Anterior cingulate cortex (tissue), 58 donors: ENCODE measurements at places on chromosomes 13 and 19.

DNA sequence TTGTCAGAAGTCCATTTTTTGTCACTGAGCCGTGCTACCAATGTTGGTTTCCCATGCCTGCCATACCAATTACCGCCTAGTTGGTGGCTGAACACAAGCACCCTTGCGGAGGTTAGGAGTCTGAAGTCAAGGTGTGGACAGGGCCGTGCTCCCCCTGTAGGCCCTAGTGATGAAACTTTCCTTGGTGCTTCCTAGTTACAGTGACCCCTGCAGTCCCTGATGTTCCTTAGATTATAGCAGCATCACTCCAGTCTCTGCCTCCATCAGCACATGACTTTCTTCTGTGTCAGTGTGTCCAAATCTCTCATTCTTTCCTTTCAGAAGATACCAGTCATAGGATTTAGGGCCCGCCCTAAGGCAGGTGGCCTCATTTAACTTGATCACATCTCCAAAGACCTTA, 99.0 kb downstream of the MYO16 start:
- DNase-seq = no peak

DNA sequence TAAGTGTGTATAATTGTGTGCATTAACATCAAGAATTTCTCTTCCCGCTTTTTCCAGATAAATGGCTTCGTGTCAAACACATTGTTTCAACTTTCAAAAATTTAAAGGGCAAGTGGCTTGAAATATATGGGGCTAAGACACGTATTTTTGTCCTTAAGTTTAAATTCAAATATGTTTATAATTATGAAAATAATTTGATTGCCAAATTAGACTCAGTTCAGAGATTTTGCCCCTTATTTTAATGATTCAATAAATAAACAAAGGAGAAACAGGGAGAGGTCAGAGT, 1159.2 kb upstream of the MIR17HG start:
- DNase-seq = no peak

- no peak for DNase-seq
Measured at GRCh38 chr13:22017226-22017625, 346.4 kb downstream of the FGF9 start.

- no peak for DNase-seq
Measured at GRCh38 chr19:6588508-6589345, 2.2 kb downstream of the CD70 start.

DNA sequence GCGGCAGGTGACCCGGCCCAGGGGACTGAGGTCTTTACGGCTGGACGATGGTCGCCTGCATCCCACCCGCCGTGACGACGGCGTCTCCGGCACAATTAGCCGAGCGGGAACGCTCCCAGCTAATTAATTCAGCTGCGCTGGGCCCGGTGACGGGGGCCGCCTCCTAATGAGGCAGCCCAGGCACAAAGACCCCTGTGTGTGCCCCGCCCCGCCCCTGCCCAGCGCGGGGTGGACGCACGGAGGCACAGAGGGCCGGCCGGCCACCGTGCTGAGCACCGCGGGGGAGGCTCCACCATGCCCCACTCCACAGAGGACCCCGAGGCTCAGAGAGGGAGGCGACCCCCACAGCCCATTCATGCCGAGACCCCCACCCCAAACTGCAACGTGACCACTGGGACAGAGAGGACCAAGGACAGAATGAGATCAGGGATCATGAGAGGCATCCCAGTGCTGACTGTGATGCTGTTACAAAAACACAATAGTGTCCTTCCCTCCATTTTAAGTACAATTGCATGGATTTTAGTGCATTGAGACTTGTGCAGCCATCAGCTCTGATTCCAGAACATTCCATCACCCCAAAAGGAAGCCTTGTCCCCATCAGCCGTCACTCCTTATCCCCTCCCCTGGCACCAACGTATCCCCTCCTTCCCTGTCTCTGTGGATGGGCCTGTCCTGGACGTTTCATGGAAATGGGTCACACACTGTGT, 17.0 kb downstream of the EFNA2 start:
- DNase-seq = peak; percentile 80

- no peak for DNase-seq
Measured at GRCh38 chr19:34712395-34713261, 21.4 kb upstream of the ZNF181 start.

- no peak for DNase-seq
Measured at GRCh38 chr19:6070720-6071485, 39.4 kb downstream of the RFX2 start.

DNA sequence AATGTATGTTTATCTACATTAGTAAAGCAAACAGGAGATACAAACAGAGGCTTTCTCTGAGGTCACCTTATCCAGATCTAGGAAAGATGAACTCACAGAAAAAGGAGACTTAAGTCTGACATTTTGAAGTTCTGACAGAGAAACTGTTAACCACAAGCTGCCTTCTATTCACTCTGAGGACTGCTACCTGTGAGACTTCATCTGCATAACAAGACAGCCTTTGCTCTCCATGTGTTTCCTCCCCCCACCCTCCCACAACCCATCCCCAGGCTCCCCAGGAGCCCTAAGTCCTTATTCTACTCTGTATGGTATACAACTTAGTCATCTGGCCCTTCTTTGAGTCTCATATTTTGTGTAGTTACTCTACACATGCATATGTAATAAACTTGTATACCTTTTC, 699.0 kb downstream of the FGF9 start:
- no peak for DNase-seq

DNA sequence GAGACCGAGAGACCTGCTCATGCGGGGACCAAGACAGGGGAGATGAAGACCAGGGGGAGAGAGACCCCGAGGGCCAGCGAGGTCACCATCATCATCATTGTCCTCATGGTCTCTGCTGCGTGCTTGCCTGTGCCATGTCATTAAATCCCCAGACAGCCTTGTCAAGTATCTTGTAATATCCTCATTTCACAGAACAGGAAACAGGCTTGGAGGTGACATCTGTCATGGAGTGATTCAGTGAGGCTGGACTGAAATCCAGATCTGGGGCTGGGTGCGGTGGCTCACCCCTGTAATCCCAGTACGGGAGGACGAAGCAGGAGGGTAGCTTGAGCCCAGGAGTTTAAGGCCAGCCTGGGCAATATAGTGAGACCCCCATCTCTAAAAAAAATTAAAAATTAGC, 5.9 kb upstream of the NANOS2 start:
- DNase-seq = no peak

- no peak for DNase-seq
Measured at GRCh38 chr19:10105509-10106099, 558 bp upstream of the PPAN start.
